Effector memory CD4-positive, alpha-beta T cell (primary cell): ENCODE measurements at places on chromosomes 1 and 21.

DNA sequence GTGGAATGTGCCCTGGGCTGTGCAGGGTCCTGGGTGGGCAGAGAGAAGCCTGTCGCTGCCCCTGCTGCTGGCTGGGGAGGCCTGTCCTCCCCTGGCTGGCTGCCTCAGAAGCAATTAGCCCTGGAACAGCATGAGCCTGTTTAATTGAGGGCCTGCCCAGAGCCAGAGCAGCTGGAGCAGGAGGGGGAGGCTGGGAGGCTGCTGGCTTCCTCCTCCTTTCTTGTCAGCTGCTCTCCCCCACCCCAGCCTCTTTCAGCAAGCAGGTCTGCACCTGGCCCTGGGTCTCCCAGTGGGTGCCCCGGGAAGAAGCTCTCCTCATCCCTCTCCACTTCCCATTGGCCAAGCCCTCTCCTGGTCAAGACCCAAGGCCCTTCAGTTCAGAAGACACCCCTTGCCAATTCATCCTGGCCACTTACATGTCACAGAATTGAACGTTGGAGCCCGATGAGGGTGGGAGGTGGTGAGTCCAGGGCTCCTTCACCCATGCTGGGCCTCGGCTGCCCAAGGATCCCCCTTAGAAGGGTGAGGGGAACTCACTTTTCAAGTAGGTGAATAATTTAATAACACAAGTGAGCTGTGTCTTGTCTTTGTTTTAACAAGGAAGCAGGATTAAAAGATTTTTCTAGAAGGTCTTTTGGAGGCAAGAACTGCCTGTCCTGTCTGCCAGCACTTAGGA is 13.2 kb downstream of the AMPD2 start:
- H3K4me3 ChIP-seq, result no peak overlapping the region
- DNase-seq, result no peak
- H3K4me1 ChIP-seq, result peaks cover 9% of the 10 kb centered on the region
- no peaks in the 10 kb centered on the region for H3K27me3 ChIP-seq
- no peak overlapping the region for H3K27ac ChIP-seq

- no peak for DNase-seq
- no peak overlapping the region for H3K4me3 ChIP-seq
- H3K27ac ChIP-seq, result no peak overlapping the region
These were observed 21.8 kb downstream of the TRPM2 start for GRCh38 chr21:44375281-44375651.

DNA sequence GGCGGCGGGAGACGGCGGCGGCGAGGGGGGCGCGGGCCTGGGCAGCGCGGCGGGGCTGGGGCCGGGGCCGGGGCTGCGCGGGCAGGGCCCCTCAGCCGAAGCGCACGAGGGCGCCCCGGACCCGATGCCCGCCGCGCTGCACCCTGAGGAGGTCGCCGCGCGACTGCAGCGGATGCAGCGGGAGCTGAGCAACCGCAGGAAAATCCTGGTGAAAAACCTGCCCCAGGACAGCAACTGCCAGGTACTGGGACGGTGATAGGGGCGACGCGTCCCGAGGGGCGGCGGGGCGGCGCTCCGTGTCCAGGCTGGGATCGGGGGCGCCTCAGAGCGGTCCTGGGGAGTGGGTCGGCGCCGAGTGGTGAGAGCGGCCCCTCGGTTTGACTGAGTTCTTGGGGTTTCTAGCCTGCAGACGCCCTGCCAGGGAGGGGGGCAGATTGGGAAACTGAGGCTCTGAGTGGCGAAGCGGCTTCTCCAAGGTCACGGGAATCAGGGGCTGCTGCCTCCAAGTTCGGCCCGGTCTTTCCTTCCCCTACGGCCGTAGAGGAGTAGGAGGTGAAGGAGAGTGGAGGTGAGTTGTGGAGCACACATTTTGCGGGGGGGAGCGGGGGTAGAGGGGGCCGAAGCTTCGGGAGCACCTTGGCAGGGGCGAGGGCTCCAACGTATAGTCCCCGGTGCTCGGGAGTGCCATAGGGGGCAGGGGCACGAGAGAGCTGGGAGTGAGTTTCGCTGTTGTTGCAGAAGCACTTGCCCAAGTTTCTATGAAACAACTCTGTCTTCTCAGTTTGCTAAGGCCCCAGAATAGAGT is 508 bp downstream of the RAVER2 start:
- no peaks in the 10 kb centered on the region for H3K36me3 ChIP-seq
- peak overlapping the region; percentile 36 for H3K27ac ChIP-seq
- peak overlapping the region; percentile 74 for H3K4me3 ChIP-seq
- H3K4me1 ChIP-seq, result no peaks in the 10 kb centered on the region

GRCh38 chr21:44279354-44280260 is 6.1 kb upstream of the AIRE start:
- no peak overlapping the region for H3K4me3 ChIP-seq
- no peaks in the 10 kb centered on the region for H3K36me3 ChIP-seq
- H3K27ac ChIP-seq, result no peak overlapping the region
- no peaks in the 10 kb centered on the region for H3K27me3 ChIP-seq
- H3K4me1 ChIP-seq, result no peaks in the 10 kb centered on the region
- no peak for DNase-seq

DNA sequence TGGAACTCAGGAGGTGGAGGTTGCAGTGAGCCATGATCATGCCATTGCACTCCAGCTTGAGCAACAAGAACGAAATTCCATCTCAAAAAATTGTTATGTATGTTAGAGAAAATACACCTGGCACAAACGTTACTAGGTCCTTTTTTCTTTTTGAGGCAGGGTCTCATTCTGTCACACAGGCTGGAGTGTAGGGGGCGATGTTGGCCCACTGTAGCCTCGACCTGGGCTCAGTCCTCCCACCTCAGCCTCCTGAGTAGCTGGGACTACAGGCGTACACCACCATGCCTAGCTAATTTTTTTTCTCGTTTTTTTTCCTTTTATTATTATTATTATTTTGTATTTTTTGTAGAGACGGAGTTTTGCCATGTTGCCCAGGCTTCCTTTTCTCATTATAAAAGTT is 4.4 kb downstream of the HAX1 start:
- peaks cover 17% of the 10 kb centered on the region for H3K36me3 ChIP-seq
- no peak overlapping the region for H3K27ac ChIP-seq
- H3K4me1 ChIP-seq, result peaks cover 11% of the 10 kb centered on the region

GRCh38 chr1:109768335-109768650 is 4.6 kb upstream of the EPS8L3 start:
- no peaks in the 10 kb centered on the region for H3K36me3 ChIP-seq
- H3K4me3 ChIP-seq, result no peak overlapping the region
- peaks cover 4% of the 10 kb centered on the region for H3K27me3 ChIP-seq
- no peaks in the 10 kb centered on the region for H3K4me1 ChIP-seq

- H3K4me1 ChIP-seq, result peaks cover 4% of the 10 kb centered on the region
- H3K27me3 ChIP-seq, result no peaks in the 10 kb centered on the region
- H3K27ac ChIP-seq, result no peak overlapping the region
- H3K36me3 ChIP-seq, result no peaks in the 10 kb centered on the region
These were observed 4.4 kb upstream of the PHC2 start for GRCh38 chr1:33435096-33435820.

DNA sequence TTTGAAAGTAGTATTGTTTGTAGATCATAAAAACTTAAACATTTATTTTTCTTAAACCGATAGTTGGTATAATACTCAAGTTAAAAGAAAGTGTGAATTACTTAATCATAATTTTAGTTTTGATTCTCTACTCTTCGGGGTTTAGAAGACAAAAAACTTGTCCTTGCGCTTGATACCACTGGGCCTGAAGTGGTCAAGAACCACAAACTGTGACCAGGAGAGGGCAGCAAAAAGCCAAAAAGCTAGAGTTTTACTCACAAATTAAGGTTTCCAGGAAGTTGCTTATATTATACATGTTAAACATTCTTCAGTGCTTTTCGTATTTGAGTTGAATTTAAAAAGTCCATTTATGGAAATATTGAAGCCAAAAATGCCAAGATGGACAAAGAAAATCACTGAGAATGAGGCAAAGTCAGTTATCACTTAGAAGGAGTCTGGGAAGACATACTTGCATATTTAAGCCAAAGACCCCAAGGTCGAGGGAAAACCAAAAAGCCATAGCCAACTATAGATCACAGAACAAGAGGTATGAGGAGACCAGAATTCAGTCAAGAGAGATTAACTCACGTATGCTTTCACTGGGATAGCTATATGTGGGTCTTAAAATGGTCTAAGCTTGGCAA is 34.2 kb downstream of the EFCAB7 start:
- H3K27me3 ChIP-seq, result no peaks in the 10 kb centered on the region
- DNase-seq, result no peak
- H3K27ac ChIP-seq, result no peak overlapping the region

DNA sequence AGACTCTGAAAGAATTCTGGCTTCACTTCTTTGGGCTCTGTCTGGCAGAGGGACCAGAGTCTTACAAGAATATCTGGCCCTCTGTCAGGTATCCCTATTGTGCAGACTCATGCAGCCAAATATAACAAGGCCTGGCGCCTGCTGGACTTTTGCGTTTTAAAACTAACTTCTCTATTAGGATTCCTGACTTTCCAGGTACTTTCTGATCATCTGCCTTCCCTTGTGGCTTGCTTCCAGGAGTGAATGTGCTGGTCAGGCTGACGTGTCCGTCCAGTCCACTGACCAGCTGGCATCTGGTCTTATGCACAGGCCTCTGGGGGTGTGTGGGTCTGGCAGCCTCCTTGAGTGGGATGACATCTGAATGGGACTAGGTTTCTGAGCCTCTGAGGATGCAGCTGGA is 8.6 kb upstream of the RAB29 start:
- no peak overlapping the region for H3K4me3 ChIP-seq
- peaks cover 6% of the 10 kb centered on the region for H3K4me1 ChIP-seq
- H3K27ac ChIP-seq, result no peak overlapping the region
- DNase-seq, result no peak

DNA sequence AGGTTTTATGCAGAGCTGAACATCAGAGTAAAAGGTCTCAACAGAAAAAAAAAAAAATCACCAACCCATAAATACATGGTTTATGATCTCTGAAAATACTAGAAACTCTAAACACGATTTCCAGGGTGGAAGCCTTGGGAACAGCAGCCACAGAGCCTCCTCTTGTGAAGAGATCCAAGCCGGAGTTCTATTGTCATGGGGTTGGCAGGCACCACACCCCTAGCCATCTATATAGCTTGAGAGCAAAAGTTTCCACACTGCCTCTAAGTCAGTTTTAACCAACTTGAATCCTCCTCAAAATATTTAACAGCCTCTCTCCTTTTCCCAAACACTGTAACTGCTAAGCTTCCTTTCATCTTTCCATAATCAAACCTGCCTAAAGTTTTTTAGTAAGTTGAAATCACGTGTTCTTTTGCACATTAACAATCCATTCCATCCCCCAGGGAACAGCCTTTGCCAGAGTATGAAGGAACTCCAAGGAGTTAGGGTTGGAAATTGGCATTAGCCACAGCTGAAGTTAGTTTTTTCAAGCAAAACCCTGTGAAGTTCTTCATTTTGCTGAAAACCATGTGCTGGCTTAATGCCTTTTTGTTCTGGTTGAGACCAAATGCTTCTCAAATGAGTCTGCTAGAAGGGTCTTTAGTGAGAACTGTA is 13.8 kb upstream of the SEC16B start:
- DNase-seq, result no peak
- H3K27ac ChIP-seq, result no peak overlapping the region
- no peaks in the 10 kb centered on the region for H3K36me3 ChIP-seq
- no peaks in the 10 kb centered on the region for H3K27me3 ChIP-seq

DNA sequence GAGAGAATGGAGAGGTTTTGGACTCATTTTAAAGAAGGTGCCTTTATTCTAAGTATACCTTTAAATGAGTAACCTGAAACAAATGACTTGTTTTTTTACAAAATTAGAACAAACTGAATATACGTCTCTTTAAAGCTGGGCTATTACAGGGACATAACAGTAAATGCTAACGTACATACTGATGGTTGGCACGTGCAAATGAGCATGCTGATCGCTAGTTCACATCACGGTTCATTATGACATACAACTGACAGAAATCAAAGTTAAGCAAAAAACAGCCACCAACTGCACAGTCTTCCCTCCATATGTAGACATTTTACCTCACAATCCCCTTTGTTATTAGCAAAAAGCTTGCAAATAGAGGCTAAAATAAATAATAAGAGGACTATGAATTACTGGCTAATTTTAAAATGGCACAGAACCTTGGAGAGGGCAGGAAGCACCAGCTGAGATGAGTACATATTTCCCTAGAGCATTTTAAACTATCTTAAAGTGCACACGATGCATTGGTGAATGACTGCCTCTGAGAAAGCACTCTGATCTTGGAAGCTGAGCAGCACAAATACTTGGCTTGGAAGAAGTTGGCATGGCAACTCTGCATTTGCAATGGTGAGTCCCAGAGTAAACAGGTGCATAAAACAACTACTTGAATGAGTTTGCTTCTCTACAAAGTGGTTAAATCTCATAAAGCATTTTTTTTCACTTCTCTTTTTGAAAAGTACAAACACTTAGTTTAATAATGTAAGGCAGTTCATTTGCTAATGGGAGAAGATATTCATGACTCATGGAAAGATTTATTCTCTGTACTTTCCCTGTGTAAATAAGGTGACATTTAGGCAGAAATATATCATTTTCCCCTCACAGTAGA is 204.7 kb downstream of the LHX8 start:
- H3K27ac ChIP-seq, result no peak overlapping the region
- no peaks in the 10 kb centered on the region for H3K27me3 ChIP-seq
- H3K4me3 ChIP-seq, result no peak overlapping the region
- H3K36me3 ChIP-seq, result no peaks in the 10 kb centered on the region
- no peaks in the 10 kb centered on the region for H3K4me1 ChIP-seq

DNA sequence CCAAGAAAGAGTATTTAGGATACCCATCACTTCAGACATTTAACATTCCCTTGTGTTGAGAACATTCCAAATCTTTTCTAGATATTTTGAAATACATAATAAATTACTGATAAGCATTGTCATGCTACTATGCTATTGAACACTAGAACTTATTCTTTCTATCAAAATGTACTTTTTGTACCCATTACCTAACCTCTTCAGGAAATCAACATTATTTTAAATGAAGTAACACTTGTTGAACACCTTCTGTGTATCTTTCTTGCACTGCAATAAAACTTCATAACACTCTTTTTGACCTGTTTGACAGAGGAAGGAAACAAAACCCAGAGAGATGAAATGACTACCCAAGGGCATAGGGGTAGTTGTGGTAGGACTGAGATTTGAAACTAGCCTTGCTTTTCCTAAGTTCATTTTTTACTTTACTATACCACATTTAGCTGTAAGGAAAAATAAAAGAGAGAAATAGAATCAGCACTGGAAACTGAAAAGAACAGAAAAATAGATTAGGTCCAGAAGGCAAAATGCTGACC is 99.4 kb downstream of the UCHL5 start:
- H3K27me3 ChIP-seq, result no peaks in the 10 kb centered on the region
- H3K4me3 ChIP-seq, result no peak overlapping the region
- no peak for DNase-seq
- H3K4me1 ChIP-seq, result no peaks in the 10 kb centered on the region
